GM23338 (cell line): ENCODE measurements at places on chromosomes 1 and 21.
A peak's percentile ranks its signal among the peaks of the same experiment; 100 is the strongest.

DNA sequence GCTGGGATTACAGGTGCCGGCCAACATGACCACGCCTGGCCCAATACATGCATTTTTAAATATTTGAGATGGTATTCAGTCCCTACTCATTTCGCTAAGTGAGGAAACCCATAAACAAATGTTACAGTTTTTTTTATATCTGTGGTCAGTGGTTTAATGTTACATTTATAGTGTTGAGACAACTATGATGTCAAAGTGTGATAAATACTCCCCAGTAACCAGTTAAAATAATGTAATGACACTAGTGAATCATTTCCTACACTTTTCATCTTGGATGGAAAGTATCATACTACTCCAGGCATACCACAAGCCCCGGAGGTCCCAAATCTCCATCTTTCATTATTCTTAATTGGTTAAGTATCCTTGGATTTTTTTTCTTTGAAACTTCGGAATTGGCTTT is 87.5 kb upstream of the KIF26B start:
- no peak for DNase-seq

- DNase-seq, result no peak
These were observed 141.5 kb upstream of the ERG start for GRCh38 chr21:38639571-38640354.

- DNase-seq, result peak; percentile 96
These were observed at the start of gene DNALI1 for GRCh38 chr1:37556712-37557196. Gene DNALI1, plus strand, starts transcription at chr1:37556940. Its CDS starts 55 bp downstream, at chr1:37556995.

DNA sequence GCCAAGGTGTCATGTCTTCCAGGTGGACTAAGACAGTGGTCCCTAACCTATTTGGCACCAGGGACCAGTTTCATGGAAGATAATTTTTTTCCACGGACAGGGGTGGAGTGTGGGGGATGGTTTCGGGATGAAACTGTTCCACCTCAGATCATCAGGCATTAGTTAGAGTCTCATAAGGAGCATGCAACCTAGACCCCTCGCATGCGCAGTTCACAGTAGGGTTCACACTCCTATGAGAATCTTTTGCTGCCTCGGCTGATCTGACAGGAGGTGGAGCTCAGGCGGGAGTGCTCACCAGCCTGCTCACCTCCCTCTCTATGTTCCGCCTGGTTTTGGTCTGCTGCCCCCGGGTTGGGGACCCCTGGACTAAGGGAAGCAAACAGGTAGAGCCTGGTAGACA is 30.9 kb downstream of the LGR6 start:
- DNase-seq, result no peak

DNA sequence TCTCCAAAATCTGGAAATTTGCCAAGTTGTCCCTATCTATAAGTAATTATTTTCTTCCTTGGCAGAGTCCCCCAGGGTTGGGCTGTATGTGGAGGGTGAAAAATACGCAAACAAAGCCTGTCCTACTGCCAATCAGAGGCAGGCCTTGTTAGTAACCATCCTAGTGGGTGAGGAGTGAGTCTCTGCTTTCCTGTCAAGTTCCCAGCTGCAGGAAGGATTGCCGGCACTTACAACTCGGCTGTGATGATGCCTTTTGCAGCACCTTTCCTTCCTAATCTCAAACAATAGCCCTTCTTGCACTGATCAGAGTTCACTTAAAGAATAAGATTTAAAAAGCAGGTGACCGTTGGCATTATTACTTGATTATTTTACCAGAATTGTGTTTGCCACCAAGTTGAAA is 31.3 kb upstream of the FGGY start:
- DNase-seq, result no peak

- no peak for DNase-seq
These were observed 88.6 kb downstream of the TGFB2 start for GRCh38 chr1:218433744-218434143.

DNA sequence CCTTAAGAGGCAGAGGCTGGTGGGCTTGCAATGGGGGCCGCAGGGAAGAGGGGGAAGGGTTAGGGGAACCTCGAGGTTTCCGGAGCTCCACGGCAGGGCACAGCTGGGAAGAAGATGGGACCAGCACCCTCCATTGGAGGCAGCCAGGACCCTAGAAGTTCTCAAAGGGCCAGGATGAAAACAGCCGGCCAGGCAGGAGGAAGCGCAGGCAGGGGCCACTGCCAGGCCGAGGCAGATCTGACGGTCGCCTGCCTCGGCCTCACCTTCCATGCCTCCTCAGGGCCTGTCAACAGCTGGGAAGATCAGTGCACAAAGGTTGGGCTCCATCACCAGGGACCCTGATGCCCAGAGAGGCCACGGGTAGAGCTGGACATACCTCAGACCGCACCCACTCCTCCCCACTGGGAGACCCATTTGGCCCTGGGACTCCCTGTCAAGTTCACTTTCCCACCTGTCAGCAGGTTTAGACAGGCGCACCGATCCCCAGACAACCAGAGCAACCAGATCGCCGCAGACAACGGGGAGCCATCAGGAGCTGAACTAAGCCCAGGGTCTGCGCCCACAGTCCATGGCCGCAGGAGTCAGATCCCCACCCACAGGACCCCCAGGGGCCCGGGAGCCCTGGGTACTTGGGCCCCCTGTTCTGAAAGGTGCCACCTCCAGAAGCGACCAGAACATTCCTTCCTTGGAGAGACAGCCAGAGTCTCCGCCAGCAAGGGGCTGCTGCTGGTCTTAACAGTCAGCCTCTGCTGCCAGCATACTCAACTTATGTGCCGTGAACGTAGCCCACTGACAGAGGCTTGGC is 2.2 kb downstream of the SLC19A1 start:
- DNase-seq, result no peak

DNA sequence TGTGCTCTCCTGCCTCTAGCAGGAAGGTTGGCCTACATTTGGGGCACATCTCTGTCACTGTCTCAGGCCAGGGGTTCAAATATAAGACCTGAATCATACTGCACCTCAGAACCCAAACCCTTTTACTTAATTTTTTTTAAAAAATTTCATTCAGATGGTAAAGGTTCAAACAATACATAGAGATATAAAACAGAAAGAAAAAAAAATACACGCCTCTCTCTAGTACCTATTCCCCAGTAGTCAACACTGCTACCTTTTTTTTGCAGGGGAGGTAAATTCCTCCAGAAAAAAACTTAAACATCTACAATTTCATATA is 32.9 kb downstream of the MAPKAPK2 start:
- no peak for DNase-seq

- DNase-seq, result no peak
These were observed 21.1 kb downstream of the MAN1A2 start for GRCh38 chr1:117388328-117388727.

DNA sequence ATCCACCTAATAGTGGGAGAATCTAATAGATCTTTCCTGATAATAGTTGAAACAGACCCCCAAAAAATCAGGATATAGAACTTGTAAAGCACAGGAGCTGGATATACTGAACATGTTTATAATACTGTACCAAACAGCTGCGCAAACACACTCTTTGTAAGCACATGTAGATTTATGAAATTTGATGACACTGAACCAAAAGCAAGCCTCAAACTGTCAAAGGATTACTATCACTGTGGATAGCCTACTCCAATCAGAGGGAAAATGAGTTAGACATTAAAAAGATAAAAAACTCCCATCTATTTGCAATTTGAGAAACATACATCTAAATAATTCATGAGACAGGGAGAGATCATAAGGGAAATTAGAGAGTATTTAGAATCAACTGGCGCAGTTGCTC is 26.1 kb downstream of the RCAN3 start:
- DNase-seq, result no peak

- DNase-seq, result no peak
These were observed 477.1 kb upstream of the NR5A2 start for GRCh38 chr1:199550199-199551065.

DNA sequence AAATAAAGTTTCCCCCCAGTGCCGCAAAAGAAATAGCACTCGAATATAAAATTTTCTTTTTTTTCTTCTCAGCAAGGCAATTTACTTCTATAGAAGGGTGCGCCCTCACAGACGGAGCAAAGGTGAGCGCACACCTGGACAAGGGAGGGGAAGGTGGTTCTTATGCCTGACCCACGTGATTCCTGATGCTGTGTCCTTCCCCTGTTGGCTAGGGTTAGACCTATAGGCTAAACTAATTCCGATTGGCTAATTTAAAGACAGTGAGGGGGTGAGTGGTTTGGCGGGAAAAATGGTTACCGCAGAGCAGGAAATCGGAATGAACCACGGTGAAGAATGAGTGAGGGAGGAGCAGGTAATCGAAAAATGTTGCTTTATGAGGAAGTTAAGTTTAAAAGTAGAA is 607 bp upstream of the FAAH start:
- no peak for DNase-seq

GRCh38 chr1:64059556-64059955 is 143.9 kb upstream of the UBE2U start:
- DNase-seq, result no peak

GRCh38 chr1:202158810-202159533 is 1.4 kb downstream of the PTPN7 start:
- DNase-seq, result peak; percentile 47

- DNase-seq, result no peak
These were observed 38.7 kb upstream of the CD55 start for GRCh38 chr1:207282496-207283380.

GRCh38 chr21:43786300-43786806 is 3.0 kb upstream of the RRP1 start:
- DNase-seq, result no peak

- no peak for DNase-seq
These were observed 75.0 kb downstream of the CD46 start for GRCh38 chr1:207826557-207827487.

- no peak for DNase-seq
These were observed 270.3 kb downstream of the RGS7 start for GRCh38 chr1:241086686-241087085.

GRCh38 chr1:23475134-23475628 is 8.8 kb downstream of the ASAP3 start:
- no peak for DNase-seq

DNA sequence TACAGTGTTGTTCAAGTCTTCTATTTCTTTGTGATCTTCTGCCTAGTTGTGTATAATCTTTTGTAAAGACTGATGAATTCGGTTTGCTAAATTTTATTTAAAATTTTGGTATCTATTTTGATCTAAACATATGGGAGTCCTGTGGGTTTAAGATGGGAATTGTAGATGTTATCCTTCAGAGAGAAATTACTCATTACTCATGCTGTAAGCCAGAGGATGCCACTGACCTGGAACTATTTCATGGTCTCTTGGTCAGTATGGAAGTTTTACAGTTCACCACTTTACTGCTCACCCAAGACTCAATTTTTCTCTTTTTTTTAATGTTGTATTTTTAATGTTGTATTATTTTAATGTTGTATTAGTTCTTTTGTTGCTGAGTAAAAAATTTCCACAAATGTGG is 138.6 kb upstream of the B3GALT2 start:
- no peak for DNase-seq

DNA sequence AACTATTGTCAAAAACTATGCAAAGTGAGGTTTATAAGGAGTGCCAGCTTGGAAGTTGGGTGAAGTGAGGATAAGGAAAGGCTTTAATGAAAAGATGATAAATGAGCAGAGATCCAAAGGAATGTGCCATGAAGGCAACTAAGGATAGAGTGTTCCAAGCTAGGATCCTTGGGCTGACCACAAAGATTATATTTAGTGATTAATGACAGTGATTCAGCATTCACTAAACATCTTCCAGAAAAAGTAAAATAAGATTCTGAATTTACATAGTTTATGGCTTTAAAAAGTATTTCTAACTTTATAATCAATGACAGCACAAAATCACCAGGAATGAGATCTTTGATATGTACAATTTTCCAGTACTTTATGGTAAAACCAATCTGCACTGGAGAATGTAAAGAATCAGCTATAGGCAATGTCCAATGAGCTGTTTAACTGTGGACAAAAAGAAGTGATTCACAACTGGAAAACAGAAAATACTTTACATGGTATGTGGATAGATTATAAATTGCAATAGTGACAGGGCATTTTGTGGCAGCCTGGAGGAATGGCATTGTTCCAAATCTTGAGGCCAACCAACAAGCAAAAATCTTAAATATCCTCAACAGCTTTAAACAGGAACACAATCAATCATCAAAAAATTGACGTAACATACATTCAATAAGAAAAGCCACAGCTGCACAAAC is 91.2 kb upstream of the KCTD3 start:
- DNase-seq, result no peak

DNA sequence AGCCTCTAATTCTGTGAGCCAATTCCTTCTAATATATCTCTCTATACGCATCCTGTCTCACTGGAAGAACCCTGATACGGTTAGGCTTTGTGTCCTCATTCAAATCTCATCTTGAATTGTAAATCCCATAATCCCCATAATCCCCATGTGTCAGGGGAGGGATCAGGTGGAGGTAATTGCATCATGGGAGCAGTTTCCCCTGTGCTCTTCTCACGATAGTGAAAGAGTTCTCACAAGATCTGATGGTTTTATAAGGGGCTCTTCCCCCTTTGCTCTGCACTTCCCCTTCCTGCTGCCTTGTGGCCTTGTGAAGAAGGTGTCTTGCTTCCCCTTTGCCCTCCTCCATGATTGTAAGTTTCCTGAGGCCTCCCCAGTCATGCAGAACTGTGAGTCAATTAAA is 116.1 kb downstream of the MRPS6 start:
- no peak for DNase-seq

DNA sequence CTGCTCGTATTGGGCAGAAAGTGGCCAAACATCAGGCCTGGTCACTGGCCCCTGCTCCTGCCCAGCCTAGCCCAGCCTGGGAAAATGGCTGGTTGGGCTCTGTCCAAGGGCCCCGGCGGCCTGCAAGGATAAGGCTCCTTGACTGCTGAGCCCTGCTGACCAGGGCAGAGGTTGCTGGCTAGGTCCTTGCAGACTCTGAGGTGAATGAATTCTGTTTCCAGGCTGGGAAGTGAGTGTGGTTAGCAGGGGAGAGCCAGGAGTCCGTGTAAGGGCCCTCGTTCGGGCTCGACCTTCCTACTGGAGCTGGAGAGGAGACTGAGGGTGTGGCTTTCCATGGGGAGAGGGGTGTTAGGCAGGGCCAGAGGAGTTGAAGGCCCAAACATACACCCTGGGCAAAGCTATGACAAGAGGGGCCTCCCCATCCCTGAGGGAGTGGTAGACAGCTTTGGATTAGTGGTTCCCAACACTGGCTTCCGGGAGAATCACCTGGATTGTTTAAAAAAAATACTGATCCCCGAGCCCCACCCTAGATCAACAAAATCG is 20.6 kb downstream of the CSF1 start:
- DNase-seq, result peak; percentile 95

GRCh38 chr21:34869545-34869944 is 179.6 kb downstream of the RUNX1 start:
- DNase-seq, result no peak

DNA sequence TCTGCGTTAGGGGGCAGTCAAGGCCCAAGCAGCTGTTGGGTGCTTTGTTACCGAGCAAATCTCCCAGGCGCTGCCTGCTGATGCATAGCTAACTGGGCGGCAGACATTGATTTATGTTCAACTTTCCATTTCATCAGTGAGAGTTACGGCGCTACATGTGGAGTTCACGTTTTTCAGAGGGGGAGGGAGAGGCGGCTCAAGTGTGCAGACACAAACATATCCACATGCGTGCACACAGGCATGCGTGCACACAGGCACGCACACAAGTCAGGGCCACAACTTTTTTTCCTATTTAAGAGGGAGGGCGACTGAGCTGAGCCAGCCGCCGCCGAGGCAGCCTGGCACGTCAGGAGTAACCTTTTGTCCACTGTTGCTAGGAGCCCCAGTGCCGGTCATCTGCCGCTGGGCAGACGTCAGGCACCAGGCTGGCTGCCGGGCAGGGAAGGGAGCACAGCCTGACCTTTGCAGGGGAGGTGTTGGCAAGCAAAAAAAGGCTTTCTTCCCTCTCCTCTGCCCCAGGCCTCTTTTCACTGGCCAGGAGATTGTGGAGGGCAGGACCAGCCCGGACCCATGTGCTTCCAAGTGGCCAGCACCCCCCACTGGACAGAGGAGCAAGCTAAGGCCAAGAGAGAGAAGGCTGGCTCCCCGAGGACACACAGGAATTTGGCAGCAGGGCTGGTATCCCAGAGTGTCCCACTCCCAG is 73.3 kb downstream of the MRPL37 start:
- peak; percentile 72 for DNase-seq

GRCh38 chr1:188247255-188247654 is 1418.5 kb downstream of the PLA2G4A start:
- no peak for DNase-seq
